ENCODE measurements at places on chromosomes 6 and 20.
A peak's percentile ranks its signal among the peaks of the same experiment; 100 is the strongest.

DNA sequence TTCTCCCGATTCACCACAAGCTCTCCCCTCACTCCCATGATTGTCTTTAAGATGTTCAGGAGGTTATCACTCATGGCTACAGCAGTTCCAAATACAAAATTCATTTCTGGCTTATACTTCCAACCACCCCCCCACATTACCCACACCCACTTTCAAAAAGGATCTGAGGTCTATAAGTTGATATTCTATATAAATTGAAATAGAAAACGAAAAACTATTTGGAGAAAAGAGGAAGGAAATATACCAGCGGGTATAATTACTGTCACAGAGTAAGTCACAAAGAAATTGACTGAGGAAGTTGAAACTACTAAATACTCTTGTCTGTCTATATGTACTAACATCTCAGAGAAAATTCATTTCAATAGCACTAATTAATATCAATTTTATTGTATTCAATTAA lies 112.7 kb upstream of the TNFAIP3 start:
- no peak for DNase-seq

DNA sequence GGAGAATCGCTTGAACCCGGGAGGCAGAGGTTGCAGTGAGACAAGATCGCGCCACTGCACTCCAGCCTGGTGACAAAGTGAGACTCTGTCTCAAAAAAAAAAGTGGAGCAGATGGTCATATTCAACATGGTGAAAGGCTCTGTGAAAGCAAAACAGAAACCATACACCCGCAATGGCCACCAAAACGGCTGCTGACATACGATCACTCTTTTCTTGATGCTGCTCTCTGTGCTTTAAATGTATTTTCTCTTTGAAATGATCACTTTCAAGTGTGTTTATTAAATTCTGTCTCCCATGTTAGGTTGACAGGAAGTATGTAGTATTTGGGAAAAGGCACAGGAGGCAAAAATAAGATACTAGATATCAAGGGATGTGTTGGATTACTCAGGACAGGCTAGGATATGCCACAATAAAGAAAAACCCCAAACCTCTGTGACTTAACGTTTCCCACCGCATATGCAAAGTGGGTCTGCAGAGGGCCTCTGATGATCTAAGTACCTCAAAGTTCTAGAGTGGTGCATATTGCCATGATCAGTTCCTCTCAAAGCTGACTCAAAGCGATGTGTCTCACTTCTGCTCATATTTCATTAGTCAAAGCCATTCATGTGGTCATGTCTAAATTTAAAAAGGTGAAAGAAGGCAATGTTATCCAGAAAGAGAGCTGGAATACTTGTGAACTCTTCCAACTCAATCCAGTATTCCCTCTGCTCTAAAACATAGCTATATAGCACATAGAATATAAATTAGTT lies 155.1 kb upstream of the SOX4 start:
- no peak for DNase-seq

GRCh38 chr6:105220186-105220585 lies 40.4 kb upstream of the POPDC3 start:
- DNase-seq, result no peak

DNA sequence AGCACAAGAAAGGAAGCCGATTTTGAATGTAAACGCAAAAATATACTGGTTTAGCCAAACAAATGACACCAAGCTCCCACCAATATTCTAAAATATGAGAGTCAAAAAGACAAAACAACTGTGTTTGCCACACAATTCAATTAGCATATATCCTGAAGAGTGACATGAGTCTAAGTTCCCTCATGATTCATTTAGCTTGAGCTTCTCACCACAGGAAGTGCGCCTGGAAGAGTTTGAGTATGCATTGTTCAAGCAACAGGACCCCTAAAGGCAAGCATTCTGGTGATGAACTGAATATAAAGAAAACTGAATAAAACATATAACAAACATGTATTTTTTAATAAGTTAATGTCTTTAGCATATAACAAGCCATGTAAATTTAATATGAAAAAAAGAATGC lies 115.2 kb upstream of the RUNX2 start:
- no peak for DNase-seq

DNA sequence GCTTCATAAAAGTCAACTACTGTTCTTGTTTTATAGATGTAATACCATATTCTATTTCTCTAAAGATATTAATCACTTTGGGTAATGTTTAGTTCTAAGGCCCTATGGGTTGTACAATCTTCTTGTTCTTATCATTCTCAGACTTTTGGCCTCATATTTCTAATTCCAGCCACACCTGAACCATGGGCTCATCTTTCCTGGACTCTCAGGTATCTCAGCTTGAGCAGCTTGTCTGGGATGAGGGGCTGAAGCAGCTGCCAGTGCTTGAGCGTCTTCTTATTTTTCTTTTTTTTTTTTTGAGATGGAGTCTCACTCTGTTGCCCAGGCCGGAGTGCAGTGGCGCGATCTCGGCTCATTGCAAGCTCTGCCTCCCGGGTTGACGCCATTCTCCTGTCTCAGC lies 150.2 kb downstream of the KIF6 start:
- no peak for DNase-seq

DNA sequence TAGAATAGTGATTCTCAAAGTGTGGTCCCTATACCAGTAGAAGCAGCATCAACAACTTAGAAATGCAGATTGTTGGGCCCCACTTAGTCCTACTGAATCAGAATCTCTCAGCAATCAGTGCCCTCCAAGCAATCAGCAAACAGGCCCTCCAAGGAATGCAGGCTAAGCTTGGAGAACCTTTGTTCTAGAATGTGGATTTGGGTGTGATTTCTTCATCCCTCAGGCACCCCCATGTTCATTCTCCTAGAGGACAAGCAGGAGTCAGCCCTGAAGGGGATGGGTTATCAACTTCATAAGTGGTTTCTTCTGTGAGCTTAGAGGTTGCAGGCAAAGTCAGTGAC lies 40.5 kb upstream of the TAF8 start:
- DNase-seq, result no peak

DNA sequence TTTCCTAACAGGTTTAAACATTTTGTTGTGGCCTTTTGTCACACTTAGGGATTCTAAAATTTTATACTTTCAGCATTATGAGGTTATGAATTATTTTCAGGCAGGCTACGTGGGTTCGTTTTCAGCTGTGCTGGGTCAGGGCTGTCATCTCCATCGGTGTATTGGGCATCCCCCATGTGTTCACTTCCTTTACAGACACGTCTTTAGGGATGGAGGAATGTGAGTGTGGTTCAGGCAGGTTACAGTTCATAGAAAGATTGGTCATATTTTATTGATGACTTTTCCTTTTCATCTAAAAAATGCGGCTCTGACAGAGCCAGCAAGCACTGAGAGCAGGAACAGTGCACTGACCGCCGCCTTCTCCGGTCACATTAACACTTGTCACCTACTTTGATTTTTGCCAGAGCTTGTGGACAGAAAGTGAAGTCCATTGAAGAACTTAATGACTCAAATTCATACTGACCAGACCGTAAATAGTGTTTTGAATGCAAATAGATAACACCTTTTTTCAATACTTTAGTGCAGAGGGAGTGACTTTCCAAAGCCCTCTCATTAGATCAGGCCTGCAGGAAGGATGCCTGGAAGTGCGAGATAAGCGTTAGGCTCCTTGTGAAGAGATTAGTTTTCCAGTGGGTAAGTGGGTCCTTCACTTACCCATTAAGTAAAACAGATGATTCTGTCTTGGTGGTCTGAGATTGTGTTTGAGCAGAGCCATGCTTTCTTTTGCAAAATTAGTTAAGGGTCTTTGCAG lies 113.1 kb downstream of the TIAM2 start:
- DNase-seq, result no peak

DNA sequence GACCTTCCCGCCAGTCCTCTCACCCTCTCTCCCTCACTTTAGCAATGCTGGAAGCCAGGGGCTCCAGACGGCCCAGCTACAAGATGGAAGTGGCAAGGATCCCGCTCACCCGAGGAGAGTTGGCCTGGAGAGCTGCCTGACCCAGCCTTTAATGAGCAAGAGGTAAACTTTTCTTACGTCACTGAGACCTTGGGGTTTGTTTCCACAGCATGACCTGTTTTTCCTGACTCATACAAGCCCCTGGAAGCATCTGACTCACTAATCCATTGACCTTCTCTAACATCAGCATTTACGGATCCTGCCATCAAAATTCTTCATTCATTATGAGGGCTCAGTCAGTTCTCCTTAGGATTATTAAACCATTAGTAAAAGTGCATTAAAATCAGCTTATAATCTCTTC lies 120.4 kb downstream of the MYLK4 start:
- no peak for DNase-seq

- DNase-seq, result no peak
These were observed 3.7 kb upstream of the ZSCAN23 start for GRCh38 chr6:28446818-28447511.

DNA sequence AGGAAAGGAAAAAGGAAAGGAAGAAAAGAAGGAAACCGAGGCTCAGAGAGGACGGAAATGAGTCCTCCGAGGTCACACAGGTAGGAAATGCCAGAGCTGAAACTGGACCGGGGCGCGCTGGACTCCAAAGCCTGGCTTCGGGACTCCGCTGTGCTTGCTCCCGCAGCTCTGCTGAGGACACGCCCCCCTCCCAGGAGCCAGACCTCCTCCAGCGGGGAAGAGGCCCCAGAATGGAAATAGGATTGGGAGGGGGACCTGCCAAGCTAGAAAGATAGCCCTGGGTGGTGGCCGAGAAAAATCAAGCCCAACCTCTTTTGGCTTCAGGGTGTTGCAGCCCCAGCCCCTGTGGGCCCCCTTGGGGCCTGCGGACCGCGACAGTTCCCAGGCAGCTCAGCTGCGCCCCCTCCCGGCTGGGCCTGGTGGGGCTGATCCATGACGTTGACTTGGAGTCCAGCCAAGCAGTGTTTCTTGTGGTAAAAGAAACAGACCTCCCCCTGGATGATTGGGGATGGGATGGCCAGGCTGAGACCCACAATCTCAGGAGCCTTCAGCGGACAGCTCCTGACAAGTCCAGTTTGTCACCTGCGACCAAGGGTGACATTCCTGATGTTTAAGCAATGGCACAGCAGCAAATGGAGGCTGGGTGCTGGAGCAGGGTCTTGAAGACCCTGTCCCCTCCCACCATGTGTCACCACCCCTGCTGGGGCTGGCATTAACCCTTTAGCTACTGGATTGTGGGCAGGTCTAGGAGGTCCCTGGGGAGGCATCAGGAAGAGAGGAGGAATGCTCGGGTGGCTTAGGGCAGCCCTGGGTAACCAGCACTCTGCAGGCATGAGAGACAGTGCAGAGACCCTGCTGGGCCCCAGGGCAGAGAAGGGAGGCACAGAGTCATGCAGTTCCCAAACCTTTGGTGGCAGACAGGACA lies 55.4 kb downstream of the RIPOR3 start:
- peak; percentile 74 for DNase-seq

DNA sequence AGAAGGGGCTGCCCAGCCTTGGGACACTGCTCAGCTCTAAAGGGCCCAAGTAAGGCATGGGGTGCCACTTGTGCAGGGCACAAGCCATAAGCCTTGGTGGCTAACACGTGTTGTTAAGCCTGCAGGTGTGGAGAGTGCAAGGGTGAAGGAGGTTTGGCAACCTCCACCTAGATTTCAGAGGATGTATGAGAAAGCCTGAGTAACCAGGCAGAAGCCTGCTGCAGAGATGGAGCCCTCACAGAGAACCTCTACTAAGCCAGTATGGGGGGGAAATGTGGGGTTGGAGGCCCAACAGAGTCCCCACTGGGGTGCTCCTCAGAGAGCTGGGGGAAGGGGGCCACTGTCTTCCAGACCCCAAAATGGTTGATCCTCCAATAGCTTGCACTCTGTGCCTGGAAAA lies 32.6 kb downstream of the SERINC1 start:
- no peak for DNase-seq

- no peak for DNase-seq
These were observed 10.5 kb upstream of the MLN start for GRCh38 chr6:33813990-33814985.

- no peak for DNase-seq
These were observed 563 bp upstream of the NNAT start for GRCh38 chr20:37520419-37520955.

DNA sequence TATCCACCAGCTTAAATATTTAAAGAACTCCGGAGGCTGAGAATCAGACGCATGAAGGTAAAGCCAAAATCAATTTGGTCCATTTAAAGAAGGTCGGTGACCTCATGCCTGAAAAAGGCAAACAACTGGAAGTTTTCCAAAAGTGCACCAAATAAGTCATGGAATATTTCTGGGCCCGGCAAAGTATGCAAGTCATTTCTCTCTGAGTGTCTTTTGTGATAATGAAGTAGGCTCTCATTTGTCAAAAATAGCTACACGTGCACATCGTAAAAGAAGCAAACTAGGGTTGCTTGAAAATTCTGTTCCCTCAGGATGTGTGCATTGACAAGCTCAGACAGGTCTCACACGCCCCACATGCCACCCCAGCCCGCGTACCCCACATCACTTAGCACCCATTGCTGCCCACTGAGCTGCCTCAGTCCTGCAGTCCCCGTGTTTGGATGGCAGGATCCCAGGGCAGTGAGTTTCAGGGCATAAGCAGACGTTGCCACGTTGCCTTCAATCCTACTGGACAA lies 20.5 kb upstream of the PYGB start:
- DNase-seq, result no peak

DNA sequence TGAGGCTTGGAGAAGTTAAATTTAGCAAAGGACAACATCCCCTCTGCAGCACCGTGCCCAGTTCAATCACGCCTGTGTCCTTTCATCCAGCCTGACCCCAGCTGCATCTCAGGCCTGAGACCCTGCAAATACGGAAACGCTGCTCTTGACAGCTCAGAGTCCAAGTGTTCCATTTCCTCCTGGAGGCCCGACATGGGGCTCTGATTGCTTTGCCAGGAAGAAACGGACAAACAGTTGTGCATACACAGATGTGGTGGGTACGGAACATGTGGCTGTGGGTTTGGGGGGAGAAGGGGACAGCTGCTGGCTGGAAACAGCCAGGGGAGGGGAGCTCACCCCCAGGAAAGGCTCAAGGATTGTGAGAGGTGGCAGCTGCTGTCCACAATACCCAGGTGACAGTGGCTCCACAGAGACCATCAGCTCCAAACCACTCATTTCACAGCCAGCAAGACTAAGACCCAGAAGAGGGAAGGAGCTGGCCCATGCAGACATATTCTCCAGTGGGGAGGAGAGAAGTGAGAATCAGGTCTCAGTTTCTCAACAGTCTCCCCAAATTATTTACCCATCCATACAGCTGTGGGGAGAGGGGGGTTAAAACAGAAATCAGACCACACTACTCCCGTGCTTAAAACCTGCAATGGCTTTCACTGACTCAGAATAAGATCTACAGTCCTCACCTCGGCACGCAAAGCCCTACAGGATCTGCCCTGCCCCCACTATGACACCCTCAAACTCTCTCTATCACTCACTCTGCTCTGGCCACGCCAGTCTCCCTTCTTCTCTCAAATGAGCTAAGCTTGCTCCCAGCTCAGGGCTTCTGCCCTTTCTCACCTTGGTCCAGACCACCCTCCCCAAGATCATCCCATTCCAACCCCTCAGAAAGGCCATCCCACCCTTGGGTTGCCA lies 89.1 kb downstream of the PREX1 start:
- no peak for DNase-seq

DNA sequence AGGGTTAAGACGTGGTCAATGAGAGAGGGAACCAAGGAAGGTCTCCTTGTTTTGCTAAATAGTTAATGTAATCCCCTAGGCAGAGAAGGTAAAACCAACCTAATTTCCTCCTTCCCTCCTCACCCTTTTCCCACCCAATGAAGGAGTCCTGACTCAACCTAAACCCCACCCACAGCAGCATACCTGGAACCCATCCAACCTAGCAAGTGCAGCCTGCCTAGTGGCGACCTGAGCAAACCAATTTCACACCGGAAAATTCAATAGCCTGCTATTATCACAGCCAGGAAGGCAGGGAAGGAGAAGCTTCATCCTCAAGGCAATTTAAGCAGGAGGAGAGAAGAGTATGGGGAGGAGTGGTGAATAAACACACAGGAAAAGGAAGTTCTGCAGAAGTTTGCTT lies 46.9 kb downstream of the OSTM1 start:
- no peak for DNase-seq

All from heart right ventricle (tissue), 16 donors.